Astrocyte (in vitro differentiated cells and primary cell): ENCODE measurements at places on chromosomes 11 and 22. TPM values are rescaled to one million over a fixed set of nuclear protein-coding genes. Genes with fewer than 3 reads are reported as not detected.

DNA sequence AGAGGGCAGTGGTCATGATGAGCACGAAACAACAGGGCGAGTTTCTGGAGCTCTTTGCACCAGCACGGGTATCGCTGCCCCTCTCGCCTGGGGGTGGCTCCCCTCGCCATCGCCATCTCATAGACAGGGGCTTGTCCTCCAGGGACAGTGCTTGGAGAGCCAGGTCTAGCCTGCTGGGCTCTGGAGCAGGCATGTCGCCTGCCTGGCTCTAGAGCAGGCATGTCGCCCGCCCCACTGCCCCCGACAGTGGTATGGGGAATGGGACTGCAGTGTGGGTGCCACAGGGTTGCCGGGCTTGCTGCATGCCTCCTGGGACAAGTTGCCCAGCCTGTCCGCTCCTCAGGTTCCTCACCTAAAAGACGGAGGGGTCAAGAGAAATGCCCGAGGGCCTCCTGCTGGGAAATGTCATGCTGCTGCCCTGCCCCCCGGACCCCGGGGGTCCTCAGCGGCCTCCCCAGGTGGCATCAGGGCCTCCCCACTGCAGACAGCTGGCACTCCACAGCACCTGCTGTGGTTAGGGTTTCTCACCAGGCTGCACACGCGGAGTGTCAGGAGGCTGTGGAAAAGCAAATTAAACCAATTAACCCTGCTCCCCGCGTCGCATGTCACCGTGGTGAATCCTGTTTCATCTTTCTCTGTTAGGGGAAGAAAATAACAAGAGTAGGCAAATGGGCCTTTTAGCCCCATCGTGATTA lies 403.0 kb downstream of the TBC1D22A start:
- DNase-seq: no peak

- no peak for DNase-seq
Observed at GRCh38 chr22:25200967-25201366, 1.3 kb downstream of the CRYBB3 start.

DNA sequence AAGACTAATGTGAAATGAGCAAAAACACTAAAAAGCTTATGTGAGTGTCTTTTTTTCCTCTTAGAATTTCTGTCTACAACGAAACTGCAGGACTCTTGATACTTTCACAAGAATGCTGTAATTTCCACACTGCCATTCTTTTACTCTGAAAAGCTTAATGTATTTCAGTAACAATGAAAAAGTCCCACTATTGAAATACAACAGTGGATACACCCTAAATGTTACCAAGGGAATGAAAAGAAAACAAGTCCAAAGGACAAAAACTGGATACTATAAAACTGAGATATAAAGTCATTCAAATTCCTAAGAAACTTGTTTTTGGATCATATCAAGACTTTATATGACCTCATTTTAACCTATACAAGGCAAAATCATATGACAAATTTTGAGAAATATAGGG lies 77.4 kb downstream of the SOX6 start:
- DNase-seq: no peak

Gene SYT7
- total RNA-seq: 3.7 and 3.8 TPM in 2 replicates

Gene NPAS4
- 0.20 and 0.50 TPM in 2 replicates for total RNA-seq
